ENCODE measurements at places on chromosomes 7 and 10.

GRCh38 chr7:107559864-107560263 lies 3.9 kb downstream of the COG5 start:
- no peak for DNase-seq

DNA sequence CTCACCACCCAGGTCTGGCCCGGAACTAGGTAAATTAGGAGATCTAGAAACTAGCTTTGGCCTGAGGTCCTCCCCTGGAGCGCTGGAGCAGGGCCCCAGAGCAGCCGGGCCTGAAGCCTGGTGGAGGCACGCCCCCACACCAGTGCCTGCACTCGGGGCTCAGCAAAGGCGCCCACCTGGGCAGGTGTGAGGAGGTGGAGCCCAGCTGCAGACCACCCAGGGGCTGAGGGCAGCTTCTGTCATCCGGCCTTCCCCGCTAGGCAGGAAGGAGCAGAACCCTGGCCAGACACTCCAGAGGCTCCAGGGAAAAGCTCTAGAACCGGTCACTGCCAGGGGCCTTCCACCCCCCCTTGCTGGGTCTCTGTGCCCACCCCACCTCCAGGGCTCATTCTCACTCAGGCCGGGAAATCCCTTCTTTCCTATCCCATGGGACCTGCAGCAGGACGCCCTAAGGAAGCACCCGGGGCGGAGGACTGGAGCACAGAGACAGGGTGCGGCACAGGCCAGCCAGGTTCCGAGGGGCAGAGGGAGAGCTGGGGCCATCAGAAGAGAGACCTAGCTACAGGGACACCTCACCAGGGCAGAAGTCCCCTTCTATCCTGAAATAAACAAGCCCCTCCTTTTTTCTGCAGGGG lies 161.2 kb downstream of the NRF1 start:
- DNase-seq: no peak

- DNase-seq: peak; percentile 74
Observed at GRCh38 chr7:107044347-107045194, at the start of gene PRKAR2B. PRKAR2B (plus strand) TSS chr7:107044705; CDS start chr7:107044908, 203 bp downstream.

DNA sequence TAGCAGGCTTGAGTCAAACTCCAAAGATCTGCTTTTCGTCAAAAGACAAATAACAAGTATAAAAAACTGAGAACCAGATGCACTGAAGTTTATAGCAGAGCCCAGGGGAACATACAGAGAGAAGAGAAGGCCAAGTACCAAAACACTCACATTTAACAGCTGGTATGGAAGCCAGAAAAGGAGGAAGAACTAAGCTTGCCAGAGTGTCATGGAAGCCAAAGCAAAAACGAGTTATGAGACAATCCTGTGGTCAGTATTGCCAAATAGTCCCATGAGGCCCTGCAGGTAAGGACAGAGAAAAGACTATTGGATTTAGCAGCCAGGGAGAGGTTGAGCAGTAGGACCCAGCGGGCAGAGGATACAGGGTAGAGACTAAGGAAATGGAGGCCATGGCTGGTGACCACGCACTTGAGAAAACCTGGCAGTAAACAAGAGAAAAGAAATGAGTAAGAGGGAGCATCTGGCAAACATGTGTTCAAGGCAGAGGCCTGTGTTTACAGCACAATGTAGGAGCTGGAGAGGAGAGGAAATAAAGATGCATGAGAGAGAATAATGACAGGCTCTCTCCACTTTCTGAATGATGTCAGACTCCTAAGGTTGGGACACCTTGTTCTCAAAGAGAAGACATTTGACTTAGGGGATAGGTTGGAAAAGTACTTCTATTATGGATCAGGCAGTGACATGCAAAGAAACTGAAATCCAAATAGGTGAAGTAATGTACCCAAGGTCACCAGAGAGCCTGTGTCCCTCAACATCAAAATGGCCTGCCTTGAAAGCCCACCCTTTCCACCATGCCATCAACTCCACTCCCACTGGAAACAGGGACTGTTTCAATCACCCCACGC lies 9.1 kb downstream of the CREB3L2 start:
- peak; percentile 52 for DNase-seq

GRCh38 chr10:121595806-121596688 lies 2.2 kb downstream of the FGFR2 start:
- no peak for DNase-seq

GRCh38 chr10:62373995-62374861 lies at the start of gene ZNF365:
ZNF365 (plus strand) TSS chr10:62374369; CDS start chr10:62376194, 1,825 bp downstream.
- peak; percentile 53 for DNase-seq

DNA sequence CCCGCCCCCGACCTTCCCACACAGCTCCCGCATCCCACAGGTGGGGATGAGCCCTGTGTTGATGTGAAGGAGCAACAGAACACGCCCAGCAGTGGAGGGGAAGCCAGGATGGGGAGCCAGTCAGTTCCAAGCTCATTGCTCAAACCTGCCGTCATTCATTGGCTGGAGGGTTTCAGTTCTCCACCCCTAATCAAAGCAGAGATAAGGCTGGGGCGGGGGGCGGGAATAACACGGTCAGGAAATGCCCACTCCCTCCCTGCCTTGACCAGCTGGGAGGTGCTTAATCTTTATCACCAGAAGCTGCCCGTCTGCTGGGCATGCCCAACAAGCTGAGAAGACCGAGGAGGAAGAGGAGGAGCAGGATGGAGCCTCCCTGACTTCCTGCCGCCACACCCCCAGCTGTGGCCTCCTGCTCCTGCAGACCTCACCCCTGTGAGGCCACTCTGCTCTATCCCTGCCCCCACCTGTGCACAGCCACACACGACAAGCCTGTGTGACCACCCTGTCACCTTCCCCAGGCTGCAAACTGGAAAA lies 265.1 kb downstream of the ZEB1 start:
- DNase-seq: no peak

DNA sequence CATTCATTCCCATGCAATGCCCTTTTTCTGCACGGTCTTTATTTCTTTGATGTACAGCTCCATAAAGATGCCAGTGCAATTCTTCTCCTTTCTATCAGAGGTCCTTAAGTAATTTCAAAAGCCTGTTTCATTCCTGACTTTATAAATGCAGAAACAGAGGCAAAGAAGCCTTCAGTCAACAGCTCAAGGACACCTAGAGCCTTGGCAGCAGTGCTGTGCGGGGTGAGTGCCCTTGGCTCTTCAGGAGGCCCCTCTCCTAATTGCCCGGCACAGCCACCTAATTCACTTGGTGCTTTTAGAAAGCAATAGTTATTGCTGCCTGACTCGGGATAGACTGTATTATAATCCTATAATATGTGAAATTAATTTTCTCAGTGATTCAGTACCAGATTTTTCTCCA lies 169.6 kb upstream of the KLF6 start:
- DNase-seq: no peak

GRCh38 chr7:111953611-111954010 lies 252.6 kb downstream of the DOCK4 start:
- DNase-seq: no peak

GRCh38 chr10:63206576-63206975 lies 73.4 kb downstream of the NRBF2 start:
- no peak for DNase-seq

DNA sequence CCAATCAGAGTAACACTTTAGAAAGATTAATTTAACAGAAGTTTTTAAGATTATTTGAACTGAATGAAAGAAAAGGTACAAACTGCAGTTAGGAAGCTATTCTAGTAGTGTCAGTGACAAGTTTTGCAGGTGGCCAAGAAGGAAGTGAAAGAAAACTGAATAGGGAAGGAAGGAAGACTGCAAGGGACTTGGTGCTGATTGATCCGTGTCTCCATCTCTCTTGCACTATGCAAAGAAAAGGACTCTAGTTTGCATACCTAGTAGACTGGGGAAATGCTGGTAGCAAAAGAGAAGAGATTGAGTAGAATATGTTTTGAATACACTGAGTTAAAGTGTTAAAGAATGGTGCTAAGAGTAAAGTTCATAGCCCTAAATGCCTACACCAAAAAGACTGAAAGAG lies 33.0 kb downstream of the OR6V1 start:
- DNase-seq: no peak

- no peak for DNase-seq
Observed at GRCh38 chr7:12327922-12328321, 75.7 kb downstream of the VWDE start.

DNA sequence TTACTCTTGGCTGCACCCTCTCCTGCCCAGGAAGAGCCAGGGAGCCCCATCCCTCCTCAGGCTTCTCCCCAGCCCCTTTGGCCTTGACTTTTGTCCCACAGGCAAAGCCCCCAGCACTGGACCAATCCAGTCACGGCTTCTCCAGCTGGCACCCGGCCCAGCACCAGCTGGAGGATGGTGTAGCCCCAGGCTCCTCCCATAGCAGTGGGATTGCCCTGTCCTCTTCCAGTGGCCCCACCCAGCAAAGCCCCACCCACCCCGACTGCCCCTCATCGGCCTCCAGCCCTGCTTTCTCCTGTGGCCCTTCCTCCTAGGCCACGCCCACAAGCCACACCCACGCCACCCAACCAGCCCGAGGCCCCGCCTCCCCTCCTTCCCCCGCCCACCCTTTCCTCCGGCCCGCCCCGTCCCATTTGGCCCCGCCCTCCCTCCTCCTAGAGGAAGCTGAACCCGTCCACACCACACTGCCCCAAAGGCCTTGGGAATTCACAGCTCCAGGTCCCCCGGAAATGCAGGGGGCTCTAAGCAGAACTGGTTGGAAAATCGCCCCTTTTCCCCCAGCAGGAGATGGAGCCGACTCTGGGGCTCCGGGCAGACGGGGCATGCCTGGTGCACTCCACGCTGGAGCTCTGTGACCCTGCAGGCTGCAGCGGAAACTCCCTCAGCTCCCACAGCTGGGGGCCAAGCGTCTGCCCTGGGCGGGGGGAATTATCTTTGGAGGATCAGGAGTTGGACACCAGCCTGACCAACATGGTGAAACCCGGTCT lies 25.2 kb downstream of the GET4 start:
- peak; percentile 66 for DNase-seq
